Osteocyte (in vitro differentiated cells): ENCODE measurements at places on chromosomes 11 and 22. TPM values are rescaled to one million over a fixed set of nuclear protein-coding genes. Genes with fewer than 3 reads are reported as not detected.
A peak's percentile ranks its signal among the peaks of the same experiment; 100 is the strongest.

MS4A15 gene
- total RNA-seq = not detected in 2 replicates

DEUP1 gene
- not detected in 2 replicates for total RNA-seq

KRTAP5-7 gene
- not detected in 2 replicates for total RNA-seq

USH1C gene
- not detected in 2 replicates for total RNA-seq

PIH1D2 gene
- total RNA-seq = 2.0 and 2.3 TPM in 2 replicates

DNA sequence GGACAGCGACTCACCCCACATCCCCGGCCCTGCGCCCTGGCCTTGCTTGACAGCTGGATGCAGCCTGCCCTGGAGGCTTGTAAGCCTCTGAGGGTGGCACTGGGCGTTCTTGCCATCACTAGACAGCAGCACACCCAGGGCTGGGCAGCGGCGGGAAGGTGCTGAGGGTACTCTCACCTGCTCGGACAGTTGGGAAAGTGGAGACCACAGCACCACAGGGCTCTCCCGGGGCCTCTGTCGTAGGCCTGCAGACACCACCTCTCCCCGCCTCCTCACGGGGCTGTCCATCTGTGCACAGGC lies 18.8 kb upstream of the BRSK2 start:
- no peak for DNase-seq
- no peaks in the 10 kb centered on the region for H3K36me3 ChIP-seq
- peaks cover 4% of the 10 kb centered on the region for H3K27me3 ChIP-seq
- H3K4me1 ChIP-seq = peaks cover 11% of the 10 kb centered on the region
- H3K27ac ChIP-seq = no peak overlapping the region
- no peak overlapping the region for H3K4me3 ChIP-seq

DNA sequence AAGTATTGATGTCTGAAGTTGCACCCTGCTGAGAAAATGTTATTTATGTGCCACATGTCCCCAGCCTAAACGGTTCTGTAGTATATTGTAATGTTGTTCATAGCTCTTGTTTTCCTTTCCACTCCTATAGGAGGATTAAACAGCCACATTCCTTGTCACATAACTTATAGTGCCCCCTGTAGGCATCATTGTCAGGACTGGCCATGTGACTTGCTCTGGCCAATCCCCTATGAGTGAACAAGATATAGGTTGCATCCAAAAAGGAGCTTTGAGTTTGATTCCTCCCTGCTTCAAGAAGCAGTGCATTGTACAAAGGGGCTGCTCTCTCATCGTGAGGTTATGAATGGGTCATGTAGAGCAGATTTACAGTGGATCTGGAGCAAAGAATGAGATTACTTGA lies 717.6 kb upstream of the ANO5 start:
- no peaks in the 10 kb centered on the region for H3K4me1 ChIP-seq
- no peaks in the 10 kb centered on the region for H3K36me3 ChIP-seq
- no peak overlapping the region for H3K27ac ChIP-seq
- DNase-seq = no peak

- H3K27ac ChIP-seq = no peak overlapping the region
- DNase-seq = no peak
- no peak overlapping the region for H3K4me3 ChIP-seq
- H3K36me3 ChIP-seq = peaks cover 19% of the 10 kb centered on the region
- peaks cover 5% of the 10 kb centered on the region for H3K4me1 ChIP-seq
Measured at GRCh38 chr22:40123387-40123786, 54.3 kb upstream of the TNRC6B start.

DNA sequence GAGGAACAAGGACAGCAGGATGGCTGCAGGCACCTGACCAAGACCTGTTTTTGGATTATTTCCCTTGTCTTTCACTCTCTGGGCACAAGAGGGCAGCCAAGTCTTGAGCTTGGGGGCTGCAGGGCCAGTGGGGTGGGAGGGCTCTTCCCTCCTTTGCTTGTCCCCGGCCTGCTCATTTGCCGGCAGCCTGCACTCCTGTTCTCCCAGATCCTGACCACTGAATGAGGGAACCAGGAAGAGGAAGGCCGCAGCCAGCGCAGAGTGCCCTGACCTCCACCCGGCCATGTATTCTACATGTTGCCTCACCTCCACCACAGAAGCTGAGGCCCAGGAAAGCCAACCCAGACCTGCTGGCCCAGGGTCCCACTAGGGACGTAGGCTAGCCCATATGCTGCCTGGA lies 15.5 kb upstream of the NNMT start:
- H3K27me3 ChIP-seq = peaks cover 24% of the 10 kb centered on the region
- H3K36me3 ChIP-seq = no peaks in the 10 kb centered on the region
- H3K4me3 ChIP-seq = no peak overlapping the region
- peaks cover 13% of the 10 kb centered on the region for H3K4me1 ChIP-seq
- no peak overlapping the region for H3K27ac ChIP-seq

DNA sequence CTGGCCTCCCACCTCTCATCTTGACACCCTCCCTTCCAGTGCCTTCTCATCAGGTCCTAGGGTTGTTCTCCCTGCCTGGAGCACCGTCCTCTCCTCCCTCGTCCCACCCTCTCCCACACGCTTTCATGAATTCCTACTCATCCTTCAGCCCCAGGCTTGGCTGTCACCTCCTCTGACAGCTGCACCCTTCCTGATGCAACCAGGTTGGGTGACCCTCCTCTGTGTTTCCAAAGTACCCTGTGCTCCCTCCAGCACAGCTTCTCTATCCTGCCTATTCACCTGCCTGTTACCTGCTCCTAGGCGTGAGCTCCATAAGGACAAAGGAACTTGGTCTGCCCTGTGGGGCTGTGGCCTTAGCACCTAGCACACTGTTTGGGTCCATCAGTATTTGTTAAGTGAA lies 58.4 kb downstream of the SGSM3 start:
- peaks cover 36% of the 10 kb centered on the region for H3K36me3 ChIP-seq
- DNase-seq = no peak
- no peak overlapping the region for H3K4me3 ChIP-seq
- peaks cover under 1% of the 10 kb centered on the region for H3K4me1 ChIP-seq
- no peaks in the 10 kb centered on the region for H3K27me3 ChIP-seq
- peak overlapping the region; percentile 18 for H3K27ac ChIP-seq

GRCh38 chr11:12963051-12963450 lies 46.1 kb upstream of the RASSF10 start:
- H3K36me3 ChIP-seq = no peaks in the 10 kb centered on the region
- peaks cover 2% of the 10 kb centered on the region for H3K4me1 ChIP-seq
- H3K27me3 ChIP-seq = peaks cover 53% of the 10 kb centered on the region
- DNase-seq = no peak
- no peak overlapping the region for H3K27ac ChIP-seq
- H3K4me3 ChIP-seq = no peak overlapping the region

DNA sequence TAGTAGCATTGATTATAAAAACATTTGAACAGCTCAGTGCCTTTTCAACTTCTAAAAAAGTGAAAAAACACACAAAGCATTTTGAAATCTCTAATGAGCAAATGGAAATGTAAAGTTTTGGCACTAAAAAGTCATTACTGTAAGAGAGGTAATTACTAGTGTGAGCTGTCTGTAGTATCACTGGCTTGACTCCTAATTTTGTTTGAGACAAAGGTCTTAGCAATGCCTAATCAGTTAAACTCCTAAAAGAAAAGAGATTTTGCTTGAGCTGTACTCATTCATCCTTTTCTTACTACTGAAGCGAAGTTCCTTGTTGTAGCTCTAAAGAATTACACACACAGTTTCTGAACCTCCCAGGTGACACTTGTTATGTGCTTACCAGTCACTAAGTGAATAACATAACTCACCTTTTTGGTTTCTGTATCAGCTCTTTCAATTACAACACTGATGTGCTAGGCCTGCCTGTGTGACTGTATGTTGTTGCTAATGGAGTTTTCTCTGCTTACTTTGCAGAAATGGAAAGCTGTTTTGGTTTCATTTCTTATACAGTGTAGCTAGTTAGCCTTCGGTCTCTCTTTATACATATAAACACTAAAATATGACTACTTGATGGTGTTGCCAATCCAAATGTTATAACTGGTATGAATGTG lies 924.4 kb upstream of the TENM4 start:
- H3K4me1 ChIP-seq = no peaks in the 10 kb centered on the region
- no peaks in the 10 kb centered on the region for H3K27me3 ChIP-seq
- no peak overlapping the region for H3K27ac ChIP-seq
- no peak overlapping the region for H3K4me3 ChIP-seq

DNA sequence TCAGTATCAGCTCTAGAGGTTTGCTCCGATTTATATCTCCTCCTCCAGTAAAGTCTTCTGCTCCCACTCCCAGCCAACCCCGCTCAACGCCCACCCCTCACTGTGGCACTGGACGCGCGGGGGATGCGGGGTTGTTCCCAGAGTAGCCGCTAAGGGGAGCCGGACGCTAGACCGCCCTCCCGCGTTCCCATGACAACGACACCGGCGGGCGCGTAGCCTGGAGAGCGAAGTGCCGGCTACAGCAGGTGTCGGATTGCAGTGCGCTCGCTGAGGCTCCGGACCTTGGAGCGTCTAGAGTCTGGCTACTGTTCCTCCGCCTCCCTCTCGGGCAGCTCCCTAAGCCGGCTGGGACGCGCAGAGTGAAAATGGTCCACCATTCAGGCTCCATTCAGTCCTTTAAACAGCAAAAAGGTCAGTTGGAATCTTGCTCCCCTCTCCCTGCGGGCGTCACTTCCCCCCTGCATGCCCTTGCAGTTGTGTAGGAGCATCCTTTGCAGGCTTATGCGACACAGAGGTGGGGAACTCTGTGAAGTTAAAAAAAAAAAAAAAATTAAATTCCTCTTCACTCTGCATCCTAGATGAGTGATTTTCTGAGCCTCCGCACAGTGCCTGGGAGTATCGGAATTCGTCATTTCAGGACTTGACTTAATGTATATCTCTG lies at the start of gene ANO3:
Gene ANO3 (plus strand): TSS at position 220 of the 661 bp plus-strand sequence. CDS start 146 bp downstream, at position 366.
- H3K27me3 ChIP-seq = peaks cover 34% of the 10 kb centered on the region
- peak within 1 kb of the TSS; percentile 65 for H3K4me3 ChIP-seq
- H3K27ac ChIP-seq = no peak within 1 kb of the TSS
- H3K4me1 ChIP-seq = peaks cover 18% of the 10 kb centered on the region
- H3K36me3 ChIP-seq = no peaks in the 10 kb centered on the region

- peak overlapping the region; percentile 93 for H3K27ac ChIP-seq
- peaks cover 12% of the 10 kb centered on the region for H3K27me3 ChIP-seq
- DNase-seq = no peak
- peaks cover 24% of the 10 kb centered on the region for H3K4me1 ChIP-seq
- H3K36me3 ChIP-seq = peaks cover 17% of the 10 kb centered on the region
- H3K4me3 ChIP-seq = peak overlapping the region; percentile 98
Measured at GRCh38 chr22:32411402-32411801, 645 bp downstream of the RTCB start.

DNA sequence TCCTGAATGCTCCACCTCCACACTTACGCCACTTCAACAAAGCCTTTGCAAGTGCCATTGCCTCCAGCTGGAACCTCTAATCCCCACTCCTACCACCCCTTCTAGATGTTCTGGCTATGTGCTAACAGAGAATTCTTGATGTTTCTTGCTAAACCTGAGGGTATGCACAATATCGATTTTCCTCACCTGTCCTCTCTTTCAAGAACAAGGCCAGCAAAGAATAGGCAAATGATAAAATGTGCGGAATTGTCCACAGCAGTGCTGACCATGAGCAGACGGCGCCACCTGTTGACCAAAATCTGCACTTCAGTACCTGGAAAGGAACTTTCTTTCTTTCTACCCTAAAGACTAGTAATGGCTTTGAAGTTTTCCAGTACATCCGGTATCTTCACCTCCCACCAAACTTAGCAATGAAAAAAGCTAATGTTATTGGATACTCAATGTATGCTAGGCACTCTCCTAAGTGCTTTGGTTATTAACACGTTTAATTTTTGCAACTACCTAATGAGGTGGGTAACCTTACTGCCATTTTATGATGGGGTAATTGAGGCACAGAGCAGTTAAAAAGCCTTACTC lies 3.4 kb downstream of the TIMM10 start:
- no peaks in the 10 kb centered on the region for H3K27me3 ChIP-seq
- no peak overlapping the region for H3K4me3 ChIP-seq
- no peak overlapping the region for H3K27ac ChIP-seq
- DNase-seq = no peak

- H3K36me3 ChIP-seq = no peaks in the 10 kb centered on the region
- H3K27ac ChIP-seq = no peak overlapping the region
- no peak overlapping the region for H3K4me3 ChIP-seq
- H3K4me1 ChIP-seq = peaks cover 14% of the 10 kb centered on the region
- H3K27me3 ChIP-seq = peaks cover 6% of the 10 kb centered on the region
Measured at GRCh38 chr11:7418906-7419305, 66.4 kb upstream of the OLFML1 start.

DNA sequence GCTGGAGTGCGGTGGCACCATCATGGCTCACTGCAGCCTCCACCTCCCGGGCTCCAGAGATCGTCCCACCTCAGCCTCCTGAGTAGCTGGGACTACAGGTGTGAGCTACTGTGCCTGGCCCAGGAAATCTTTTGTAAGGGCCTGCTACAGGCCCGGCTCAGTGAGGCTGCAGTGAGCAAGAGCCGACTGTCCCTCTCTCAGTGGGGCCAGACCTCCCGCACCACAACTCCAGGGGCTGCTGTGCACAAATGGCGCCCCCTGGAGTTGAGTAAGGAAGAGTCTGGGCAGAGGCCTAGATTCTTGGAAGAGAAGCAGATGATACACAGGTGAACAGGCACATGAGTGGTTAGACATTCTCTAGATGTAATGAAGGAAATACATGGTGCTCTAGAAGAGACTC lies 7.0 kb downstream of the SERHL2 start:
- no peaks in the 10 kb centered on the region for H3K27me3 ChIP-seq
- H3K36me3 ChIP-seq = no peaks in the 10 kb centered on the region
- no peak overlapping the region for H3K27ac ChIP-seq
- DNase-seq = no peak
- peaks cover 4% of the 10 kb centered on the region for H3K4me1 ChIP-seq

GRCh38 chr11:78759071-78759470 lies 184.4 kb upstream of the NARS2 start:
- no peak for DNase-seq
- no peaks in the 10 kb centered on the region for H3K4me1 ChIP-seq
- H3K36me3 ChIP-seq = peaks cover 28% of the 10 kb centered on the region
- no peak overlapping the region for H3K27ac ChIP-seq

DNA sequence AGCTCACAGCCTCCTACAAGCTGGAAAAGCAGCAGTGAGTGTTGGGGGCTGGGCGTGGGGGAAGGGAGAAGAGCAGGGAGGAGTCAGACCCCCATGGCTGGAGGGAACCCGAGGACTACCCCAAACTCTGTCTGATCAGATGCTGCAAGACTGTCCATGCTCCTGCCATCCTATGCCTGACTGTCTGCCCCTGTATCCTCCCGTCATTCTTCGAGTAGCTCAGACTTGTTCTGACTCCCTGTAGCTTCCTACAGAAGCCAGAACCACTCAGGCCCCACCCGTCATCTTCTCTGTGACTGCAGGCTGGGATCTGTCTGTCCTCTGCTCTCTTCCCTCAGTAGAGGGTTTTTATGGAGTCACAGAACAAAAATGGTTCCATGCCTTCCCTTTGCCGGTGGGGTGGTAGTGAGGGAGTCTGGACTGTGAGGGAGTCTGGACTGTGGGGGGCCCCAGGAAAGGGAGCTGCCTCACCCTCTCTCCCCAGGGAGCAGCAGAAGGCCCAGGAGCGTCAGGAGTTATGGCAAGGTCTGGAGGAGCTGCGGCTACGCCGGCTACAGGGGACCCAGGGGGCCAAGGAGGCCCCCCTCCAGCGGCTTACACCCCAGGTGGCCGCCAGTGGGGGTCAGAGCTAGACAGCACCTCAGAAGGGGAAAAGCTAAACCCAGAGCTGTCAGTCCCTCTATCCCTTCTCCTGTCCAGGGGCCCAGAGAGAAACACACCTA lies 2.3 kb downstream of the GPHA2 start:
- H3K4me3 ChIP-seq = no peak overlapping the region
- H3K36me3 ChIP-seq = peaks cover 18% of the 10 kb centered on the region
- peaks cover 7% of the 10 kb centered on the region for H3K4me1 ChIP-seq
- H3K27me3 ChIP-seq = no peaks in the 10 kb centered on the region
- no peak overlapping the region for H3K27ac ChIP-seq
- no peak for DNase-seq

GRCh38 chr11:64566915-64567891 lies 23.8 kb upstream of the SLC22A12 start:
- DNase-seq = no peak
- no peak overlapping the region for H3K4me3 ChIP-seq
